ENCODE measurements at places on chromosomes 3 and 15.

DNA sequence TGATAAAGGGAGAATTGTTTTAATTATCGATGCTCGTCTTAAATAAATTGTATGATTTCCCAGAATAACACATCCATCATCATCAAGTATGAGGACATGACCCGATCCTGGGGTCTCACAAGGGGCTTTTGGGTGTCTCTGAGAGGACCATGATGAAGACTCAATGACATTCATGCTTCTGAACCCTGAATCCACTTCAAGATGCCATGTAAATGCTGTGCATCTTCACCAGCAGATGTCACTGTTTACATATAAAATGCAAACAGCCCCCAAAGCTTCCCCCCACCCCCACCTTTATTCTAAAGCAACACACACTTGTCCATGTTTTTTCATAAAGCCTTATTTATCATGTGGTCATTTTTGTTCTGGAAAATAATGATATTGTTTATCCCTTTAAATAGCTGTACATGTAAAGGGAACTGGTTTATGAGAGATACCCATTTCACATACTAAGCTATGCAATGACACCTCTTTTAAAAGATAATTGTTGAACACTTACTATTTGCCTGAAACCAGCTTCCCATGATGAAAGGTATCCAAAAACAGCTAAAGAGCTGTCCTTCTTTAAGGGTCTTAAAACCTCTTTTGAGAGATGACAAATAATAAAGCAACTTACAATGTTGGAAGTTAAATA, 69.7 kb upstream of the UBE3A start:
- DNase-seq: peak; percentile 38

DNA sequence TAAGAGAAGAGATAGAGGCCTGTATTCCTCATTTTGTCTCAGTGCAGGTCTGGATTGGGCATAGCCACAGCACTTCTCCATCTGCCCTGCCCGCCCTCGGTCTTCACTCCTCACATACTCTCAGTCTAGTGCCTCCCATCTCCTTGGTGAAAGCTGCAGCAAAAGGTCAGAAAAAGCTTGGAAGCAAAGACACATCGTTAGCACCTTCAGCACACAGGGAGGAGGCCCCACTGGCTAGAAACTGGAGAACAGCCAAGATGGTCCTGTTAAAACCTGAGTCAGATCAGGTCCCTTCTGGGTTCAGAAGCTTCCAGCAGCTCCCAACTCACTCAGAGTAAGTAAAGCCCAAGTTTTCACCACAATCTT, 1.6 kb upstream of the KLF15 start:
- DNase-seq: no peak

- no peak for DNase-seq
Measured at GRCh38 chr15:71341811-71342550, 226.7 kb downstream of the THSD4 start.

DNA sequence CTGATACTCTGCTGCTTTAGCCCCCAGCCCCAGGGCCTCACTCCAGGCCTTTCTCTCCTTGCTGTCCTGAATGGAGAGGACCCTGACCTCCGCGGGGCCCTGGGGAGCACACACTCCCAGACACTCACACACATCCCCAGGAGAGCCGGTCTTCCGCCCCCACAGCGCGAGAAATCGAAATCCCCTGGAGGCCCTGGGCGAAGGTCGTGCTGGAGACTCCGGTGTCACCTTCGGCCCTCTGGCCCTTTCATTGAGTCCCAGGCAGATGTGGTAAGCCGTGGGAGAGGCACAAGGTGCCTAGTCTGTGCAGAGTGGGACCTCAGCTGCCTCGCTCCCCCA, 848 bp upstream of the GOLGA8B start:
- DNase-seq: no peak

GRCh38 chr3:67006460-67006859, 8.4 kb downstream of the KBTBD8 start:
- no peak for DNase-seq

All from globus pallidus (tissue), 1 donor.